ENCODE measurements at places on chromosomes 5 and 9.
A peak's percentile ranks its signal among the peaks of the same experiment; 100 is the strongest.

DNA sequence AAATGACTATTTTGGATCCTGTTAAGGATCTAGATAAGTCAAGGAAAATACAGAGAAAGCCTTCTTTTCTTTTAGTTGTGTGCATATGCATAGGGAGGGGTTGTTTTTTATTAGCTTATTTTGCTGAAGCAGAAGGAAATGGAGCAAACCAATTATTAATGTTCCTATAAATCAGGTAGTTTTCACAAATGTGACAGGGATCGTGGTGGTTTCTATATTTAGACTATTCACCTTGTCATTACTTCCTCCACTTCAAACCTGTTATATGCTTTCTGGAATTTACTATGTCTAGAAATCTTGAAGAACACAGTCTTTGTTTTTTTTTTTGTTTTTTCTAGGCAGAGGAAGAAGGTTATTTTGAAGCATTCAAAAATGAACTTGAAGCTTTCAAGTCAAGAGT is 22.2 kb downstream of the CDC37L1 start:
- no peak for DNase-seq

DNA sequence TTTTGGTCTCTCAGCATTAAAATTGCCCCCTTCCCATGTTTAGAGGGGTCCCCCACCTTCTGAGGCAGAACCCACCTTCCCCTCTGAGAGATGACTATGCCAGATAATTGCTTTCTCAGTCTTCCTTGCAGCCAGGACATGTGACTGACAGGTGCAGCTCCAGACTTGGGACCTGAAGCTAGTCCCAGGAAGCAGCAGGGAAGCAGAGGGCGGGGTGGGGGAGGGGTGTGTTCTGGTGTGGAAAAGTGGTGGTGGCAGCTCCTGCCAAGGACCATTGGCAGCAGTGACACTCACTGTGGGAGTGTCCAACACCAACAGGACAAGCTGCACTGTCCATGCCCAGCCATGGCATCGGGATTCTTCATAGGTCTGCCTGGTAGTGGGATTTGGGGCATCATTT is 2.3 kb downstream of the EIF4E1B start:
- no peak for DNase-seq

- DNase-seq, result no peak
These were observed 75.2 kb upstream of the NFIB start for GRCh38 chr9:14389146-14389545.

GRCh38 chr9:126982215-126983002 is 67.8 kb downstream of the RALGPS1 start:
- DNase-seq, result no peak

GRCh38 chr9:99690573-99690972 is 131.1 kb upstream of the NR4A3 start:
- no peak for DNase-seq

- DNase-seq, result no peak
These were observed 25.2 kb downstream of the LNPEP start for GRCh38 chr5:96961053-96961452.

GRCh38 chr9:119268985-119269384 is 100.2 kb downstream of the BRINP1 start:
- no peak for DNase-seq

DNA sequence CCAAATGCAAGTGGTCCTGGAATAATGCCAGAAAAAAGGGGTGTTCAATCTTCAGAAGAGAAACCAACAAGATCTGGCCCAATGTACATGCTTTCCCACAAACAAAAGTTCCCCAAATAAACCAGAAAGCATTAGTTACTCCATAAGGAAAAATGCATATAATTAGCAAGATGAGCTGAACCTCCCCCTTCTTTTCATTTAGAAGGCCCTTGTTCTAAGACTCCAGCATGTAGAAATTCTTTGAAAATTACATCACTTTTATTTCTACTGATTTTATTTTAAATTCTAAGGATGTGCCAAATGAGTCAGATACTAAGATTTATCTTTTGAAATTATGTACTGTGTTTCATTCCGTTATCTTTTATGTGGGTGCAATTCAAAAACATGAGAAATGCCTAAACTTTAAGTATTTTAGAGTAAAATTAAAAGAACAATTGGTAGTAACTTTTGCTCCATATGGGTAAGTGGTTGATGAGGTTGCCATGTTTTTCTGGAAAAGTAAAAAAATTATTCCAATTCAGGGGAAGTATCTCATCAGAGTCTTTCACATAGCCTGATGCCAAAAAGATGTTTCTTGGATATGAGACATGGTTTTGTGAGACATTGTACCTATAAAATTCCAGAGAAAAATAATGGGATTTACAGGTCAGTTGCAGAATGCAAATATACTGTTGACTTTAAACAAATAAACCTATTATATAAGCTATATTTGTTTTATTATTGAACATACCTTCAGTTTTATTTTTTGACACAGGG is 106.5 kb upstream of the CCDC112 start:
- no peak for DNase-seq

- no peak for DNase-seq
These were observed 297.1 kb downstream of the FBXL7 start for GRCh38 chr5:15797116-15797515.

DNA sequence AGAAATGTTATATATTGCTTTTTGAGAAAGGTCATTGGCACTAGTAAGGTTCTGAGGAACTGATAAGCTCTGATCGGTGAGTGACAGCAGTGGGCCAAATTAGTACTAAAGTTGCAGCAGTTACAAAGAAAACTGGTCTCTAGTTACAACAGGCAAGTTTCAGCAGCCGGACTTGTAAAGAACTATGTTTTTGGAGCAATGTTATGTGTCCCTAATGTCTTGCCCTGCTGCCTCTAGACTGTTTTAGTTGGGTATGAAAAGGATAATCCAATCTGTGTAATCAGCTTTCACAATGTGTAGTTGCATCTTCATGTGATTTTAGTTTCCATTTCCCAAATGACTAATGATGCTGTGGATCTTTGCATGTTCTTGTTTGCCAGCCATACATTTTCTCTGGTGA is 113.5 kb downstream of the CAMK4 start:
- DNase-seq, result no peak

DNA sequence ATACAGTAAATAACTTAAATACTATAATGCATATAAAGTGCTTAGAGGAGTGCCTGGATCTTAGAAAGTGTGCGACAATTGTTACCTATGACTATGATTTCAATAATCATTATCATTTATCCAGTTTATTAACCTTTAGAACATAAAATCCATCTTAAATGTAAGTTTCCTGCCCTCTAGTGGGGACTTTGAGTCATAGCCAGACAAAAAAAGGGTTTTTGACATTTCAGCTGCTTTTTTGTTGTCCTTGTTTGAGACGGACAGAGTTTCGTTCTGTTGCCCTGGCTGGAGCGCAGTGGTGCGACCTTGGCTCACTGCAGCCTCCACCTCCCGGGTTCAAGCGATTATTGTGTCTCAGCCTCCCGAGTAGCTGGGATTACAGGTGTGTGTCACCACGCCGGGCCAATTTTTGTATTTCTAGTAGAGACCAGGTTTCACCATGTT is 9.7 kb upstream of the C9orf152 start:
- DNase-seq, result no peak

DNA sequence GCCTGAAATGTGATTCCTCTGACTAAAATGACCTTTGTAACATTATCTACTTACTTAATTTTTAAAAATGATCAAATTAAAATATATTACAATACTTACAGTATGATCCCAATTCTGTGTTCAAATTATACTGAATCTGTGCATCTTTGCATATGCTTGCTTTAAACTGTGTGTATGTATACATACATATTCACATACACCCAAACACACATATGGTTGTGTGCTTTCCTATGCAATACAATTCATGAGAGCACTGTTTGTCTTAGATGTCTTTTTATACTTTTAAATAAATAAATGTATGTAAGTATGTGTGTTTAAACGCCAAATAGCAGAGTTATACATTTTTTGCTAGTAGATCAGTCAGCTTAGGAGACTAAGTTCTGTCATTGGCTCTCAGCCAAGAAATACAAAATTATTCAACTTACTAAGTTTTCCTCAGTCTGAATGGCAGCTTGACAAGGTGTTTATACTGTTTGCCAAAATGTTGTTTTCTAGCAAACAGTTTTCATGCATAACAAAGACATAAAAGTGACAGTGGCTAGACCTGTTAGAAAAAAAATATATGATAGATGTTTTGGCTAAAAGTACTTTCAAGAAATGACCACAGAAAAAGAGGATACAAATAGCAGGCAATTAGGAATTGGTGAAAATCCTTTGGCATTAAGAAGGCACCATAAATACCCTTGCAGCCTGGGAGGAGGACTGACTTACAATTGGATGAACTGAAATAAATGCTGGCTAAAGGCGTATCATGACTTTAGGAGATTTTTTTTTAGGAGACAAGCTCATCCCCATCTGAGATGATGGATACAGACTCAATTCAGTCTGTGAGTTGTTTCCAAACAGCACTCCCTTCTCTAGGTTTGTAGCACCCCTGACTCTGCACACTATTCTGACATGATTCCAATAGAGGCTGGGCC is 7.9 kb downstream of the TICAM2 start:
- DNase-seq, result no peak

DNA sequence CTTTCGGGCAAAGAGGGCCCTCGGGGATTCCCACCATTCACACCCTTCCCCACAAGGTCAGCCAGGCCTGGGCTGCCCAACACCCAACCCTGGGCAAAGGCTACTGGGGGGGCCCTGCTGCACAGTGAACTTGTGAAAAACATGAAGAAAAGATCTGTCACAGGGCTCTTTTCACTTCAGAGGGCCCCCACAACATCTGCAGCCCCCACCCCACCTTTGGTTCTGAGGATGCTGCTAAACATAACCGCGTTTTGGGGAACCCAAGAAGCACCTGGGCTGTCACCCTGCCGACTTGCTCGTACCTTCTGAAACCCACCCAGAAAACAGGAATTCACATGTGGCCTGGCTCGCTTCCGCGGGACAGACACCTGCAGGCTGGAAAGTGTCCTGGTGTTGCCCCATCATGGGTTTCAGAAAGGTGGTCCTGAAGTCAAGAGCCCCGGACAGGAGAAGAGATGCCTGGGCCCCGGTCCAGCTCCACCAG is 29.3 kb downstream of the B4GALT1 start:
- DNase-seq, result no peak

DNA sequence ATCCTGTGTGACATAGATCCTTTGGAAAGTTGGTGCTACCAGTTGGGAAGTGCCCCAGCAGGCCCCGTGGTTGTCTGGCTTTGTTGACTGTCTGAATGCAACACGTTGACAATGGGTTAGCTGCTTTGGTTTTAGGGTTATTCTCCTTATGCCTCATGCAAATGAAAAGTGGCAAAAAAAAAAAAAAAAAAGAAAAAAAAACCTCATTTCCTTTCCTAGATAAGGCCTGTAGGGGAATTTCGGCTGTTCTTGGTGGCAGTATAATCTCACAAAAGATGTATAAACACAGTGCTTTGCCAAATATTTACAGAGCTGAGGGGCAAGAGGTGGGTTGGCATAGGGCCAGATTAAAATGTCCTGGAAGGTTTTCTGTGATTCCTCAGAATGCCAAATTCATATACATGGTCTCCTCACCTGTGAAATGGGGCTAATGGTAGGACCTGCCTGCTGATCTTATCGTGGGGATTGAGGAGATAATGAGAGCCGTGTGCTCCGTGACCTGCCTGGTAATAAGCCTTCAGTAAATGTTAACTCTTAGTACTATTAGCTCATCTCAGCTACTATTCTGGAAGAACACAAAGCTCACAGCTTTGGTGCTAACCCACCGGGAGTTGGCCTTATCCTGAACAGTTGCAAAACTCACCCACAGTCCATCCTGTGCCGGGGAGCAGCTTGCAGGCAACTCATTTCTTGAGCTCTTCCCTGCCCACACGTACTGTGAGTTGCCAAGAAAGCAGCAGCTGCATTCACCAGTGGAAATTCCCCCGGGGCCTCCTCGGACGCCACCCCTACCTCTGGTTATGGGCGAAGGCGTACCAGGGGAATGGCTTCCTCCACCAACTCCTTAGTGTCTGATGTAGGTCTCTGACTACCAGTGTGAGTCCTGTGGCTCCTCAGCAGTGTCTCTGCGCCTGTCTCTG is 220.3 kb downstream of the NR3C1 start:
- peak; percentile 3 for DNase-seq

GRCh38 chr5:38117784-38118479 is 140.4 kb upstream of the EGFLAM start:
- DNase-seq, result no peak

GRCh38 chr5:177373806-177374205 is 10.4 kb upstream of the SLC34A1 start:
- DNase-seq, result no peak

DNA sequence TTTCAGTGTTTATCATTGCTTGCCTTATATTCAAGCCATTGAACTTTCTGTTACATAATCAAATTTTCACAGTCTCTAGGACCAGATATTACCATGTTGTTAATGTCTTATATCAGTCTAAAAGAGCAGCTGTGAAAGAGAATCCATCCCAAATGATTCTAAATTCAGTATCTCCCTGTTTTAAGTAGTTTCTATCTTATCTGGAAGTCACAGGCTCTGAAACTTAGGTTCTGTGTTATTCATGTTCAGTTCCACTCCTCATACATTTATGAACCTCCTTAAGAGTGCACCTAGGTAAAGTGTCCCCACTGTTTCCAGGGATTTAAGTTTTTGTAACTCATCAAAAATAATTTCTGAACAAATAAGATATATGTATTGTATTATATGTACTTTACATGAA is 9.7 kb downstream of the LYRM7 start:
- DNase-seq, result no peak

DNA sequence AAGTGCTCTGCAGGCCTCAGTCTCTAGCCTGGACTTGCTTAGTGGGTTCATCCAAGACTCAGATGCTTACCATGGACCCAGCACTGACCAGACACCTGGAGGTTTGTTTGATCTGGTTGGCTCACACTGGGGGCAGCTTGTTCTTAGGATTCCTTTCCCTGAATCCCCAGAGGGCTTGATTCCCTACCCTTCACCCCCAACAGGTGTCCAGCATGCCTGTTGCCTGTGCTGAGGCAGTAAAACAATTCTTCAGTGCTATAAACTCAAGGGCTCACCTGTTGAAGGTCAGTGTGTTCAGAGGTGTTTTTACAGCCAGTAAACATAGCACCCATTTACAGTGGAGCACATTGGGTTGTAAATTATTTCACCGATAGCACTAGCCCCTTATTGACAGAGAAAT is 123.8 kb upstream of the KLF4 start:
- DNase-seq, result no peak

- no peak for DNase-seq
These were observed 2.9 kb upstream of the NXNL2 start for GRCh38 chr9:88531920-88532698.

- DNase-seq, result no peak
These were observed 9.3 kb upstream of the KIF4B start for GRCh38 chr5:155004138-155004744.

DNA sequence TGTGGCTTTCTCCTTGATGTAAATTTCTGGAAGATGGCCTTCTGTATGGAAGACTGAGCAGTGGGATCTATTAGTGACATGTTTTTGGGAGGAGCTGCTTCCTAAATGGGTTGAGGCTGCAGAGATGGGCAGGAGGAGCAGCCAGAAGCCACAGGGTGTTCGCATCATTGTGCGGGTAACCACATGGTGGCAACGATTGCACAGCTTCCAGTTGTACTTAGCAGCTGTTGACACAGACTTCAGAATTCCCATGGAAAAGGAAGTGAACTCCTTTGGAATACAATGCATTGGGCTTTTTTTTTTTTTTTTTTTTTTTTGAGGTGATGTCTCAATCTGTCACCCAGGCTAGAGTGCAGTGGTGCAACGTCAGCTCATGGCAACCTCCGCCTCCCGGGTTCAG is 297.3 kb downstream of the NR3C1 start:
- DNase-seq, result no peak

Data from stimulated activated CD8-positive, alpha-beta memory T cell treated with anti-CD3 and anti-CD28 coated beads, Interleukin-15, amount 100 ng/mL, for 24 hours (primary cell).